ENCODE measurements at places on chromosomes 3 and 15. TPM values are rescaled to one million over a fixed set of nuclear protein-coding genes. Genes with fewer than 3 reads are reported as not detected.
A peak's percentile ranks its signal among the peaks of the same experiment; 100 is the strongest.

GRCh38 chr3:13137941-13138832 is 65.0 kb upstream of the IQSEC1 start:
- no peak for DNase-seq

The DNAJA4 gene
- polyA plus RNA-seq = 19.3 TPM

The GOLGA6L26 gene
- not detected for polyA plus RNA-seq

DNA sequence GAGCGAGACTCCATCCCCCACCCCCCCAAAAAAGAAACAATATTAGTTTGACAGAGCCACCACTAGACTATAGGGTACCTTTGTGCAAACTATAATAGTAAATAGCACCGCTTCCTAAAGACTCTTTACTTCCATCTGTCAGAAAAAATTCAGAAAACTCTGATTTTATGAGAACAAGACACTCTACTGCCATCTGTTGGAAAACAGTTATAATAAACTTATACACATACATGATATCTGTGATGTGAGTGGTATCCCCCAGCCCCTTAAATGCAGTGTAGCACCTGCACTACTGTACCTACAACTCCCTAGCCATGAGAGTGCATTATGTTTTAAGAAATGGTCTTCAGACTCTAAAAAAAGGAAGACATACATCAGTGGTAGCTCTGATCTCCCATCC is 47.1 kb upstream of the CTDSPL start:
- DNase-seq = no peak

- DNase-seq = no peak
Observed at GRCh38 chr15:62407216-62407615, 242.1 kb upstream of the C2CD4B start.

GRCh38 chr3:194005930-194006501 is 129.9 kb upstream of the HES1 start:
- DNase-seq = no peak

DNA sequence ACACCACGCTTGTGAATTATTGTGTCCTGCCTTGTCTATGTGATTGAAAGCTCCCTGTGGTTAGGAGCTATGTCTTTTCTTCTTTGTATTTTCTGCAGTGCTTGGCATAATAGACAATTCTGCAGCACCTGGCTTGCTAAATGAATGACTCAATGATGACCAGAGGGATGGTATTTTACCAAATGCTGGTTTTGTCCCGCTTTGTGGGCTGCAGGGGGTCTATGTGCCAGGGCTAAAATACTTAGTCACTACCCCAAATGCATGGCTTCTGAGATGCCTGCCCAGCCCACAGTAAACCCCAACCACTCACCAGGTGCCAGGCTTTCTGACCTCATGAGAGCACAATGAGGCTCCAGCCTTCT is 50.9 kb downstream of the BOC start:
- DNase-seq = no peak

DNA sequence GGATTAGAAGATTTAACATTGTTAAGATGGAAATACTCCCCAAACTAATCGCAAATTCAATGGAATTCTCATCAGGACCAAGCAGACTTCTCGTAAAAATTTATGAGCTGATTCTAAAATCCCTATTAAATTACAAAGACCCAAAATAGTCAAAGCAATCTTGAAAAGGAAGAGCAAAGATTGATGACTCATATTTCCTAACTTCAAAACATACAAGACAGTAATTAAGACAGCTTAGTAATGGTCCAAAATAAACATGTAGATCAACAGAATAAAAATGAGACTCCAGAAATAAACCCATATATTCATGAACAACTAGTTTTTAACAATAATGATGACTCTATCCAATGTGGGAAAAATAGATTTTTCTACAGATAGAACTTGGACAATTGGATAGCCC is 148.7 kb downstream of the SI start:
- no peak for DNase-seq

The ANKUB1 gene
- polyA plus RNA-seq = 1.4 TPM

The ALDH1L1 gene
- 3.3 TPM for polyA plus RNA-seq

The COL7A1 gene
- polyA plus RNA-seq = 8.2 TPM

GRCh38 chr3:185822221-185823000 is 2.4 kb downstream of the IGF2BP2 start:
- DNase-seq = peak; percentile 71

DNA sequence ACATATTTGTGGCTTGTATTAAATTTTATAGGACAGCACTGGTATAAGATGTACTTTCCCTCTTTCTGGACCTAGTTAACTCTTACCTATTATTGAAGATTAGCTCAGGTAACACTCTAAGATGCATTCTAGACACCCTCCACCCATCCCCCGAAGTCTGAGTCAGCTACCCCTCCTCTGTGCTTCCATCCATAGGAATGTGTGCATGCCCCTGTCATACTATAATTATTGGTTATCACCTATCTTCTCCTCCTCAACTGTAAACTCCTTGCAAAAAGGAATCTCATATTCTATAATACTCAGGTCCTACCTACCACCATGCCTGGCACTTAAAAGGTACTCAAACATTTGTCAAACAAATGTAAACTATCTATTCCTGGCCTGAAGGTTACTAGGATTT is 3.0 kb downstream of the PEAK1 start:
- no peak for DNase-seq

Measured in lung (tissue), 17 donors.